Pericardium fibroblast (primary cell): ENCODE measurements at places on chromosomes 7 and 10. TPM values are rescaled to one million over a fixed set of nuclear protein-coding genes. Genes with fewer than 3 reads are reported as not detected.

ACSM6 gene
- total RNA-seq = not detected in 2 replicates

MYO3A gene
- total RNA-seq = not detected in 2 replicates

DRGX gene
- total RNA-seq = not detected in 2 replicates

ATOH7 gene
- not detected in 2 replicates for total RNA-seq

NPFFR1 gene
- not detected in 2 replicates for total RNA-seq

IL2RA gene
- not detected in 2 replicates for total RNA-seq

LAMB1 gene
- 454 and 662 TPM in 2 replicates for total RNA-seq

CTTNBP2 gene
- 0.35 TPM in 1 of 2 replicates, not detected in the other for total RNA-seq

NDUFB8 gene
- total RNA-seq = 118 and 214 TPM in 2 replicates

SAMD8 gene
- total RNA-seq = 16.2 and 17.6 TPM in 2 replicates

PIP gene
- not detected in 2 replicates for total RNA-seq

ADCYAP1R1 gene
- not detected in 2 replicates for total RNA-seq
